ENCODE measurements at places on chromosomes 2 and 18. TPM values are rescaled to one million over a fixed set of nuclear protein-coding genes. Genes with fewer than 3 reads are reported as not detected.

DNA sequence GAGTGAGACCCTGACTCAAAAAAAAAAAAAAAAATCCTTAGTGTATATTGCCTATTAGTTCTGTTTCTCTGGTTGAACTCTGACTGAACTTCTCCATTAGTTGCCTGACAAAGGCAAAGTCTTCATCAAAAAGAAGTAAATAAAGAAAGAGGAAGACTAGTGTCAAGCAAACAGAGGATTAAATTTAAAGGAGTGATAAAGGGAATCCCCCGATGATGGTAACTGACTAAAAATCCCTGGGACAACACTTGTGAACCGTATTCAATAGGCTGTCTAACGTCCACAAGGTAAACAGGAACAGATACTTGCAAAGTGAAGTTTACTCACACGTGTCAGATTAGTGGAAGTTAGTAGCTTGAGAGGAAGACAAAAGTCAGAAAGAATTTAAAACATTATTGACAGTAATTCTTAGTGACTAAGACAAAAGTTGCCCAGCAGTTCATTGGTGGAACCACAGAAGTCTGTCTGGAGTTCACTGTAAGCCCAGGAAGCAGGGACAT lies 26.2 kb upstream of the SPOPL start:
- no peaks in the 10 kb centered on the region for H3K27me3 ChIP-seq
- peaks cover 23% of the 10 kb centered on the region for H3K4me1 ChIP-seq
- no peak for DNase-seq
- H3K4me3 ChIP-seq, result no peak overlapping the region

GRCh38 chr2:203599509-203599908 lies 64.4 kb upstream of the RAPH1 start:
- H3K27me3 ChIP-seq, result no peaks in the 10 kb centered on the region
- no peaks in the 10 kb centered on the region for H3K36me3 ChIP-seq
- peaks cover 39% of the 10 kb centered on the region for H3K4me1 ChIP-seq
- no peak for DNase-seq
- no peak overlapping the region for H3K27ac ChIP-seq

- no peak overlapping the region for H3K4me3 ChIP-seq
- no peaks in the 10 kb centered on the region for H3K4me1 ChIP-seq
- peaks cover 18% of the 10 kb centered on the region for H3K27me3 ChIP-seq
These were observed 20.7 kb upstream of the DNAH6 start for GRCh38 chr2:84495539-84496146.

DNA sequence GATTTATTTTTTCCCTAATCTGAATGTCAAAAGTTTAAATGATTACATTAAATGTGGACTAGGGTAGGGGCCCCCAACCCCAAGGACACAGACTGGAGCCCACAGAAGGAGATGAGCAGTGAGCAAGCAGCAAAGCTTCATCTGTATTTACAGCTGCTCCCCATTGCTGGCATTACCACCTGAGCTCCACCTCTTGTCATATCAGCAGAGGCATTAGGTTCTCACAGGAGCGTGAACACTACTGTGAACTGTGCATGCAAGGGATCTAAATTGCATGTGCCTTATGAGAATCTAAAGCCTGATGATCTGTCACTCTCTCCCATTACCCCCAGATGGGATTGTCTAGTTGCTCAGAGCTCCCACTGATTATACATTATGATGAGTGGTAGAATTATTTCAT lies 3.8 kb downstream of the MOB1A start:
- no peaks in the 10 kb centered on the region for H3K27me3 ChIP-seq
- H3K36me3 ChIP-seq, result peaks cover 27% of the 10 kb centered on the region
- no peak for DNase-seq
- no peak overlapping the region for H3K27ac ChIP-seq

GRCh38 chr2:104854498-104855220 lies 744 bp downstream of the POU3F3 start:
- H3K36me3 ChIP-seq, result peaks cover 2% of the 10 kb centered on the region
- H3K27ac ChIP-seq, result no peak overlapping the region
- H3K27me3 ChIP-seq, result peaks cover 84% of the 10 kb centered on the region
- peaks cover 20% of the 10 kb centered on the region for H3K4me1 ChIP-seq

- H3K4me1 ChIP-seq, result no peaks in the 10 kb centered on the region
- DNase-seq, result no peak
- no peaks in the 10 kb centered on the region for H3K36me3 ChIP-seq
- no peak overlapping the region for H3K27ac ChIP-seq
- H3K27me3 ChIP-seq, result no peaks in the 10 kb centered on the region
These were observed 17.6 kb upstream of the SPATS2L start for GRCh38 chr2:200288670-200289429.

DNA sequence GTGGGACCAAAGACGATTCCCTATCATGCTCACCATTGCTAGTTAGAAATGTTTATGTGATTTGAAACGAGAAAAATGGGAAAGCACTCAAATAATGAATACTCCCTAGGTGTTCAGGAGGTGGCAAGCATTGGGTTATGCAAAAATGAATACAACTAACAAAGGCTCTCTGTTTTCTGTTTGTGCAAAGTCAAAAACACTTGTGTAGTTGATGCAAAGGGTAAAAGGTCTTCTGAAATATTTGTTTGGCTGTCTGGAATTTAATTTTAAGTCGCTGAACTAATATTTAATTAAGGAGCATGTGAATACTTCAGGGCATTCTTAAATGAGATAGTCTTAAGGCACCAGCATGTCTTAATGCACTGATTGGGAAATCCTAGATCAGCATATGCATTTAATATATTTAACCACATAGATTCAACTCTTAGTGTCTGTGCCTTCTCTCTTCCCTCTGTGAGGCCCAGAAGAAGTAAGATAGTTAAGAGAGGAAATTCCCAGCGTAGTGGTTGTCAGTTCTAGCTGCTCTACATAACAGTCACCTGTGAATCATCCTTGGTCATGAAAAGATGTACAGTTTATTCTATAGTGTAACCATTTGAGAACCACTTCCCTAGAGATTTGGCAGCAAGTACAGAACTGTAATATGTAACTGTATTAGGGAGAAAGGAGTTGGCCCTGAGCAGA lies 111.9 kb downstream of the EPC2 start:
- no peak overlapping the region for H3K4me3 ChIP-seq
- no peak for DNase-seq
- H3K4me1 ChIP-seq, result no peaks in the 10 kb centered on the region
- H3K27ac ChIP-seq, result no peak overlapping the region

GRCh38 chr2:199862788-199863187 lies 11.8 kb upstream of the FTCDNL1 start:
- H3K4me3 ChIP-seq, result no peak overlapping the region
- H3K36me3 ChIP-seq, result no peaks in the 10 kb centered on the region
- DNase-seq, result no peak

GRCh38 chr18:22034276-22034675 lies 135.1 kb upstream of the GATA6 start:
- no peak for DNase-seq
- H3K27ac ChIP-seq, result peak overlapping the region; percentile 56
- H3K4me3 ChIP-seq, result no peak overlapping the region
- H3K4me1 ChIP-seq, result peaks cover 10% of the 10 kb centered on the region
- H3K27me3 ChIP-seq, result no peaks in the 10 kb centered on the region
- no peaks in the 10 kb centered on the region for H3K36me3 ChIP-seq

GRCh38 chr2:145623136-145623535 lies 1103.2 kb upstream of the ZEB2 start:
- H3K27ac ChIP-seq, result no peak overlapping the region
- H3K4me3 ChIP-seq, result no peak overlapping the region
- no peaks in the 10 kb centered on the region for H3K27me3 ChIP-seq
- no peaks in the 10 kb centered on the region for H3K36me3 ChIP-seq

DNA sequence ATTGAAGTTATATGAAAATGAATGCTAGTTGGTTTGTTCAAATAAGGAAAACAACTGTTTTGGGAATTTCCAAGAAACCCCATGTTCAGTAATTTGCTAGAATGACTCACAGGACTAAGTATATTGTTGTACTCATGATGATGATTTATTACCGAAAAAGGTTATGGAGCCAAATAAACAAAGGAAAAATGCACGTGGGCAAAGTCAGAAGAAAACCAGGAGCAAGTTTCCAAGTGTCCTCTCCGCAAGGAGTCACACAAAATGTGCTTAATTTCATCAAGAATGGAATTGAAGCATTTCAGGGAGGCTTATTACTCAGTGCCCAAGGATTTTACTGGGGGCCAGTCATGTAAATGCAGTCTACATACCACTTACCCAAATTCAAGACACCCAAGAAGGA lies 1652.4 kb upstream of the TMEFF2 start:
- peak overlapping the region; percentile 30 for H3K27ac ChIP-seq
- H3K36me3 ChIP-seq, result no peaks in the 10 kb centered on the region
- H3K27me3 ChIP-seq, result no peaks in the 10 kb centered on the region
- H3K4me3 ChIP-seq, result no peak overlapping the region

GRCh38 chr2:2901384-2902345 lies 476.0 kb downstream of the EIPR1 start:
- no peak overlapping the region for H3K27ac ChIP-seq
- no peaks in the 10 kb centered on the region for H3K36me3 ChIP-seq
- peaks cover 14% of the 10 kb centered on the region for H3K27me3 ChIP-seq
- H3K4me3 ChIP-seq, result no peak overlapping the region
- H3K4me1 ChIP-seq, result no peaks in the 10 kb centered on the region
- DNase-seq, result no peak

The AGPS gene
- 43.9 TPM for total RNA-seq

The MGAT4A gene
- total RNA-seq, result 16.7 TPM

The IL1B gene
- 1.7 TPM for total RNA-seq

The CDH2 gene
- total RNA-seq, result 45.0 TPM

The GPAT2 gene
- not detected for total RNA-seq

The GRHL1 gene
- total RNA-seq, result 9.7 TPM
